Stimulated activated CD8-positive, alpha-beta memory T cell treated with anti-CD3 and anti-CD28 coated beads, Interleukin-4, amount 100 ng/mL, for 4 hours (primary cell): ENCODE measurements at places on chromosomes 1 and 21.

DNA sequence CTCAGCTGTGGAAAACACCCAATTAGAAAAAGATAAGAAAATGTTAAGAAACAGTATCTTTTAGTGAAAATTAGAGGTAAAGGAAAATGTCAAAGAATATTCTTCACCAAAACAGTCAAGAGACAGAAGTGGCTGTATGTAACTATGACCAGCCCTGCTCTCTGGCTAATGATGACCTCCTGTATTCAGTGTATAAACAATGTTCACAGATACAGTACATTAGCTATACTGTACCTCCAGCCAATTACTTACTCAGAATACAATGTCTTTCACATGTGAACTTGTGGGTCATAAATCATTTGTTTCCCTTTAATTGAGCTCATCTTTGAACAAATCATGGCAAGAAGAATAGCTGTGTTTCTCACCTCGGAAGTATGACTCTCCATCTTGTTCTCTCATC is 432.0 kb downstream of the LMO4 start:
- no peak for DNase-seq

DNA sequence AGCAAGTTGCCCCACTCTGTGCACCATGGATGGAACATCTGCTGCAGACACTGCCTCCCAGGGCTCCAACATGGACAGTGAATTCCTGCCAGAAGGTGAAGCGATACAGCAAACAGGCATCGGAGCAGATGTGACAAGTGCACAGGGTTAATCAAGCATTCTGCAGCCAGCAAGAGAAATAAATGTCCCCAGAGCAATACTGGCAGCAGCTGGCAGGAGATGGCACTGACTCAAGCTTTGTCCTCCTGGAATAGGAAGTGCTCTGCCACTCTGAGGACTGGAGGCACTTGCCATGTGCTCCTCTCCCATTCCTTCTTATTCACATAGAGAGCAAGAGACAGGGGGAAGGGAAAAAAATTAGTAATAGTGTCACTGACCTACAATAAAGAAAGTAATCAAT is 402.7 kb upstream of the DAB1 start:
- DNase-seq, result no peak

- DNase-seq, result no peak
Measured at GRCh38 chr1:245129319-245130240, 25.2 kb upstream of the KIF26B start.

DNA sequence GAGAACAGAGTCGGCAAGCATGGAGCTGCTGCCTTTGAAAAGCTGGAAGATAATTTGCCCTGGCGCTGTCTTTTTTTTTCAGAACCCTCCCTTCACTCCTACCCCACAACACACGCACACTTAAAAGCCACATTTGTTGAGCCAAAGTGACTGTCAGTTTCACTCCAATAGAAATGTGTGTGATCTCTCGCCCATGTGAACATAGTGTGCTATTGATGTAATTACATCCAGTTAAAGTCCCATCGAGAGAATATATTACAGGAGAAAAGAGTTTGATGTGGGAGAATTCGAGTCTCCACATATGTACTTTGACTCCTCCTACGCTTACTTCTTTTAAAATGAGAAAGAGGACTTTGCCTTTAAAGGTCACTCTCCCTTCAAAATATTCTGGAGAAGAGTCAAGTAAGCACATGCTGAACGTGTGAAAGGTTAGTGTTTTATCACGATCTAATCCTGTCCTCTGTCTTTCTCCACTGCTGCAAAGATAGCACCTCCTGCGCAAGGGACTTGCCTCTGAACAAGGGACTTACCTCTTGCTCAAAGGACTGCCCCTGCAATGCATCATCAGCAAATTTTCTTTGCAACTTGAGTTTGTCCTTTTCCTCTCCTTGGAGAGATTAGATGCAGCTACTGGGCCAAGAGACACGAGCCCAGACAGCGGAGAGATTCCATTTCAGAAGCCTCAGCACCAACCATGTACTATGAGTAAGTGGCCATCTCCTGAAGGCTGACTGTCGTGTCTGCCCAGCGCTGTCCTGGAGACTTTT is 613.9 kb downstream of the PTPRU start:
- DNase-seq, result no peak

- no peak for DNase-seq
Measured at GRCh38 chr1:108034396-108034795, 69.4 kb upstream of the VAV3 start.

GRCh38 chr1:40224040-40224439 is 23.7 kb upstream of the TMCO2 start:
- no peak for DNase-seq

- no peak for DNase-seq
Measured at GRCh38 chr1:11463177-11463576, 15.8 kb upstream of the DISP3 start.

- no peak for DNase-seq
Measured at GRCh38 chr21:42900446-42900845, 7.3 kb downstream of the NDUFV3 start.

GRCh38 chr1:172473302-172473701 is 29.4 kb upstream of the PIGC start:
- DNase-seq, result no peak

- DNase-seq, result no peak
Measured at GRCh38 chr1:173224949-173225348, 17.8 kb upstream of the TNFSF4 start.

GRCh38 chr1:206794294-206794908 is 22.1 kb upstream of the IL10 start:
- DNase-seq, result peak; percentile 42

DNA sequence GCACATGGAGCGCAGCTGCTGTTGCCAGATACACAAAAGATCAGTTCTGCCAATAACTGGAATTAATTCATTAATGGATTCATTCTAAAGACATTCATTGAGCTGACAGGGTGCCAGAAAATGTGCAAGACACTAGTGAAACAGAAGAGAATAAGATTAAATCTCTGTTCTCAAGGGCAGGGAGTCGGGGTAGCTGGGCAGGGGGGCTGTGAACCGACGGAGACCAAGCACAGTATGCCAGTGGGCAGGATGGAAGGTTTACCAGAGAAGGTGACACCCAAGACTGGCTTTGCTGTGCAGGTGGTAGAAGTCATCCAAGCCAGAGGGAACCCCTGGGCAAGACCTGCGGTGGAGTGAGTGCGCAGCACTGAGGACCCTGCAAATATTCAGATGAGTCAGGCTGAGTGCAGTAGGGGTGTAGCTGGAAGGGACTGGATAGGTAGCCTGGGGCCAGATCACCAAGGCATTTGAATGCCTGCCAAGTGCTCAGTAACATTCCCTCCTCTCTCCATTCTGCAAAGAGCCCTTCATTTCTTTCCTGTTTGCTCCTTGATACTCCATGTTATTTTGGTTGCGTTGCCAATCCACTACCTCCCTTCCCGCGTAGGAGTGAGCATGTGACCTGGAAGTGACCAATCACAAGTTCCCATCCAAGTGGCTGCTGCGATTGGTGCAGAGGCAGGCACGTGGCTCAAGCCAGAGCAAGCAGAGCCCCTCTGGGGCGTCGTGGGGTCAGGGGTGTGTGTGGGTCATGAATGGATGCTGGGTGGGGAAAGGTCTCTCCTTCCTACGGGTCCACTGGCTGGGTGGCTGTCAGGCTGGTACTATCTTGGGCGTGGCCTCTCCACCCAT is 413.1 kb downstream of the PTPRU start:
- no peak for DNase-seq

- DNase-seq, result no peak
Measured at GRCh38 chr1:9942399-9942938, 722 bp downstream of the LZIC start.

DNA sequence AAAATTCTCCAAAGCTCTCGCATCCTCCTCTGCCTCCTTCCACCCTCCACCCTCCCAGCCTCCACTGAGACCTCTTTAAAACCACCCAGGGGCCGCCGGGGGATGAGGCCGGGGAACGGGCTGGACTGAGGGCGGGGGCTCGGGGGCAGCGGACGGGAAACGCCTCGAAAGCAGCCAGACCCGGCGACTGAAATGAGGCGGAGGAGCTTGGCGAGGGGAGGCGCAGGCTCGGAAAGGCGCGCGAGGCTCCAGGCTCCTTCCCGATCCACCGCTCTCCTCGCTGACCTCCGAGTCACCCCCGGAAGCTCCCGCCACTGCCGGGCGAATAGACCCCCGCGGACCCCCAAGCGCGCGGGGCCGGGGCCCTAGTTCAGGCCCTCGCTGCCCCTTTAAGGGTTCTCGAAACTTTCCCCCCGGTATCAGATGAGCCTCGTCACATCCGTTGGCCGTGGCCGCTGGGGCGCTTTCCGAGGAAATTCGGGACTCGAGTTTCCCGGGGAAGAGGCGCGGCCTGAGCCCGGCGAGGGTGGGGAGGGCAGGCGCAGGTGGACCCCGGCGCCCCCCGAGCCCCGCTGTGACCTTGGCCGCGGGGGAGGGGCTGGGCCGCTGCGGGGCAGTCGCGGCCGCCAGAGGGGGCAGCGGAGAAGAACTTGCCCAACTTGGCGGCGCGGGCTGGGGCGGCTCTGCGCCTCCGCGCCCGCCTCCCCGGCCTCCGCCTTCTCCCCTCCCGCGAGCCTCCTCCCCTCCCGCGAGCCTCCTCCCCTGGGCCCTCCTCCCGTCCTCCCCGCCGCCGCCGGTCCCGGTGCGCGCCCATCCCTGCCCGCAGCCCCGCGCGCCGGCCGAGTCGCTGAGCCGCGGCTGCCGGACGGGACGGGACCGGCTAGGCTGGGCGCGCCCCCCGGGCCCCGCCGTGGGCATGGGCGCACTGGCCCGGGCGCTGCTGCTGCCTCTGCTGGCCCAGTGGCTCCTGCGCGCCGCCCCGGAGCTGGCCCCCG is at the start of gene BACE2:
Gene BACE2, plus strand, starts transcription at position 813 of the 995 bp plus-strand sequence. Its CDS starts 104 bp downstream, at position 917.
- DNase-seq, result peak; percentile 2

GRCh38 chr1:246216906-246217305 is 290.2 kb downstream of the SMYD3 start:
- DNase-seq, result no peak

DNA sequence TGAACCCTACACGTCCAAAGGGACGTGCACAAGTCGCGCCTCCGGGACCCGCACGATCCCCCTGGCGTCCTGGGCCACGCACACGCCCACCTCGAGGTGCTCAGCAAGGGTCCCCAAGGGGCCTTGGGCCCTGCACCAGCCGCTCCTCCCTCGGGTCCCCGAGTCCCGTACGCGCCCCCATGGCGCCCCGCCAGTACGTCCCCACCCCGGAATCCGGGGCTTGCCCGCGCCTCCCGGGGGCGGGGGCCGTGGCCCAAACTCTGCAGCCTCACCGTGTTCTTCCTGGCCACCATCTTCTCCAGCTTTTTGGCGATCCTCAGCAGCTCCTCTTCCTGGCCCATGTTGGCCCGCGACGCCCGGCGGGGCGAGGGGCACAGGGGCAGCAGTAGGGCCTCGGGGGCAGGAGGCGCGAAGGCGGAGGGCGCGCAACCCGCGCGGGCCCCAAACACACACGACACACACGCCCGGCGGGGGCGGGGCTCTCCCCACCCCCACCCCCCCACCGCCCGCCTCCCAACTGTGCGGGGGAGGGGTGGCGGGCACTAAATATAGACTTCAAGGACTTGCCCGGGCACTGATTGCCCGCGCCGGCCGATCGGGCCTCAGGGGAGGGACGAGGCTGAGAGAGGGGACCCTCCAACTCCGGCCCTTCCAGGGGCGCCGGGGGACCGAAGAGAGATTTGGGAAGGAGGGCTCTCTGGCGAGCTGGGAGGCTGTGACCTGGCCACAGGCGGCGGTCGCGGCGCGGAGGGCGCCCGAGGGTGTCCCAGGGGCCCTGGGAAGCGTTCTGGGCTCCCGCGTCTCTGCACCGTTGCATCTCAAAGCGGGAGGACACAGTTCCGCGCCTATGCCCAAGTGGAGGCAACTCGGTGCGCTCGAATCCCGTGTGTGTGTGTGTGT is at the start of gene TCEA3:
Gene TCEA3, minus strand, starts transcription at position 456 of the 900 bp plus-strand sequence. Its CDS starts 115 bp downstream, at position 341.
- no peak for DNase-seq

GRCh38 chr1:38296047-38296446 is 249.5 kb upstream of the POU3F1 start:
- DNase-seq, result no peak

DNA sequence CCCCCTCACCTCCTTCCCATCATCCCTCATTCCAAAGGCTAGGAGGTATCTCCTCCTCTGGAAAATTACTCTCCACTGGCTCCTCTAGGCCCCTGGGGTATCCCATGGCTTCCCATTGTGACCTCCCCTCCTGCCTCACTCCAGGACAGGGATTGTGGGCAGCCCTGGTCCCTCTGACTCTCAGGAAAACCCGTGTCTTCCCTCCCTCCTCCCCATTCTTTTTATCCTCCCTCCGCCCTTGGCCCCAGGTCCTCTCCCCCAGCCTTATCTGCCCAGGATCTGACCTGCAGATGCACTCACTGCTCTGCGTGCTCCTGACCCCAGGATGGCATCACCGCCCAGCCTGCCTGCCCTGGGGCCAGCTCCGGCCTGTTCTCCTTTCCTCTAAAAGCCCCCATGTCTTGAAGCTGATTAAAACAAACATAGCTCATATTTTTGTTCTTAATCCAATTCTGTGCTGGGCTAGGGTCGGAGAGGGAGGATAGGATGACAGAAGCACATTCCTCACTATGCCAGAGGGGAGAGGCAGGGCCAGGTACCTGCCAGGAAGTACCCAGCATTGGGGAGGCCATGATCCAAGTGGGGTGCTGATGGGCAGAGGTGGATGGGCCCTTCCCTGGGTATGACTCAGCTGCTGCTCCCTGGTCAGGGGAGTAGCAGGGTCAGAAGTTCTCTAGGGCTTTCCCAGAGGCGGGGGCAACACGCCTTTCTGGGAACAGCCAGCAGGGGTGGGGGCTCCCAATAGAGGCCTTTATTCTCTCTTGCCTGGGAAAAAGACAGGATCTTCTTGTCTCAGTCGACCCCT is 13.8 kb upstream of the UBL4B start:
- DNase-seq, result no peak

DNA sequence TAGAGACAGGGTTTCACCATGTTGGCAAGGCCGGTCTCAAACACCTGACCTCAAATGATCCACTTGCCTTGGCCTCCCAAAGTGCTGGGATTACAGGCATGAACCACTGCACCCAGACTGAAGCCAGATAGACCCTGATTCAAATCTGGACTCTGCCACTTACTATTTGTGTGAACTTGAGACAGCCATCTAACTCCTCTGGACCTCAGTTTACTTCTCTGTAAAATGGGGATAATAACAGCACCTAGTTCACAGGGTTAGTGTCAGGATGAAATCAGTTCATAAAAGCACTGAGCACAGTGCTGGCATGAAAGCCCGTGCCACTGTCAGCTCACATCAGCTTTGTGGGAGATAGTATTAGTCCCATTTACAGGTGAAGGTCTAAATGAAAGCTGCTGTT is 28.5 kb downstream of the RAB3B start:
- no peak for DNase-seq

DNA sequence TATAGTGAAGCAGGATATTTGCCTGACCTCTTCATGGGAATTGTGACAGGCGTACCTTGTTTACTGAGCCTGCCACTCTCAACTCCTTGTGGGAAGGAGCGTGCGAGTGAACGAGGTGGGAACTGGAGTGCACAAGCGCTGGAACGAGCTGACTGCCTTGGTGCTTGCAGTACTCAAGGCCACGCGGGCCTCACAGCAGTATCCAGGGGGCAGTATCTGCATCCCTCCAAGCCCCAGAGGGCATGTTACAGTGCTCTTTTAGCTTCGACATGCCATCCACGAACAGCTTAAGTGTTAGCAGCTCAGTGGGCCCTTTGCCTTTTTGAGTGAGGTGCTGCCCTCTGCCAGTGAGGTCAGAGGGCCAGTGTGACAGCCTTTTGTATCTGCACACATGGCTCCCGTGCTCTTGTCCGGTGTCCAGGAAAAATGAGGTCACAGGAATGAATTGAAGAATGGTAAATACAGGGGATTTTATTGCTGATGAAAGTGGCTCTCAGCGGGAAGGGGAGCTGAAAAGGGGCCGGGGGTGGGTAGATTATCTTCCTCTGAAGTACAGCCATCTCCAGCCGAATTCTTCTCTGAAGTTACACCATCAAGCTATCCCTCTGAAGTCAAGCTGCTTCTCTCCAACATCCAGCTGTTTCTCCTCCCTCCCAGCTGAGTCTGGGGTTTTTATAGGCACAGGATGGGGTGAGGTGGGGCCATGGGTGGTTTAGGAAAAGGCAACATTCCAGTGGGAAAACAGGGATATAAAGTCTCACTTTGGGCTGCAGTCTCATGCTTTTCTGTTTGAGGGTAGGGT is 69.3 kb downstream of the EPB41 start:
- no peak for DNase-seq
